ENCODE measurements at places on chromosomes 1 and 21. TPM values are rescaled to one million over a fixed set of nuclear protein-coding genes. Genes with fewer than 3 reads are reported as not detected.

- no peak for DNase-seq
These were observed 33.5 kb downstream of the CYYR1 start for GRCh38 chr21:26539566-26539965.

- DNase-seq = no peak
These were observed 602.7 kb upstream of the NEGR1 start for GRCh38 chr1:72885017-72885416.

GRCh38 chr1:5570931-5571330 lies 421.3 kb downstream of the NPHP4 start:
- no peak for DNase-seq

DNA sequence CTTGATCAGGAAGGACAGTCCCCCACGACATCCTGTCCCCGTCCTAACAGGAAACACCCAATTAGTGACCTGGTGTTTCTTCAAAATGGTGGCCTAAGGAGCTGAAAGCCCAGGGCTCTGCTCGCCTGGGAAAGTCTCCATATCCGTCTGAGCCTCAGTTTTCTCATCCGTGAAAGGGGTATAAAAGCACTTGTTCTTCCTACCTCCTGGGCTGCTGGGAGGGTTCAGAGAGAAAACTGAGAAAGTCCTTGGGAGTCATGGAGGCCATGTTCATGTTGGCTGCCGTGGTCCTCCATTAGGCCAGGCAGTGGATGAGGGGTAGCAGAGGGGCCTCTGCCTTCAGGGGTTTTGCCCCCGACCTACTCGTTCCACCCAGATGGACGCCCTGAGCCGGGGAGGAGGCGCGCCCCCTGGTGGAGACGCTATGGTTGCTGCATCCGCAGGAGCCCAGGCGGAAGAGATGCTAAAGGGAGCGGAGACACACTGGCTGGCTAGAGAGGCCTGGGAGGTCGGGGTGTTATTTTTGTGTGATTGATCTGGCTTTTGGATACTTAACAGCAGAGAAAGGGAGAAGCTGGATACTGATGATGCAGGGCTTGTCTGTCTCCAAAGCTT lies 113.5 kb downstream of the PRDM2 start:
- no peak for DNase-seq

GRCh38 chr1:233368106-233368788 lies 40.7 kb downstream of the MAP3K21 start:
- DNase-seq = no peak

GRCh38 chr21:36927719-36928117 lies 38.8 kb downstream of the HLCS start:
- peak; percentile 80 for DNase-seq

- DNase-seq = no peak
These were observed 5.2 kb downstream of the LRRC7 start for GRCh38 chr1:69572921-69573320.

DNA sequence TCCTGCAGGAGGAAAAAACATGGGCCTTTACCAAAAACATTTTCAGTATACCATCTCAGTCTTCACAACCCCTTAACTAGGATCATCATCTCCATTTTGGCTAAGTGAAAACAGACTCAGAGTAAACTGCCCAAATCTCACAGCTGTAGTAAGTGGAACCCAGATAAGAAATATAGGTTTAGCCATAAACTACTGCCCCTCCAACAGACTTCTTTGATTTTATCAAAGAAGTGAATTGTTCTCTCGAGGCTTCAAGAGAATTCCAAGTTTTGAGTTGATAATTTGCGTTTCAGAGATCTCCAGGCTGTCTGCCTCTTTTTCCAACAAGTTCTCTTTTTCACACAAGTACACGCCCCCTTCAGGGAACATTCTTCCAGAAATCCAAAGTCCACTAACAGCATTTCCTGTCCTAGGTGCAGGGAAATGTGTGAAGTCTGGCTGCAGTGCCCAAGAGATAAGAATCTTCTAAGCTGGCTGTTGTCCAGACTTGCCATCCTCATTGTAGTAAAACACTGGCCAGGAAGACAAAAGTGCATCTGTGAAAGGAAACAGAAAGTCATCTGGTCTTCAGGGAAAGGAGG lies 30.8 kb downstream of the RNF19B start:
- DNase-seq = no peak

DNA sequence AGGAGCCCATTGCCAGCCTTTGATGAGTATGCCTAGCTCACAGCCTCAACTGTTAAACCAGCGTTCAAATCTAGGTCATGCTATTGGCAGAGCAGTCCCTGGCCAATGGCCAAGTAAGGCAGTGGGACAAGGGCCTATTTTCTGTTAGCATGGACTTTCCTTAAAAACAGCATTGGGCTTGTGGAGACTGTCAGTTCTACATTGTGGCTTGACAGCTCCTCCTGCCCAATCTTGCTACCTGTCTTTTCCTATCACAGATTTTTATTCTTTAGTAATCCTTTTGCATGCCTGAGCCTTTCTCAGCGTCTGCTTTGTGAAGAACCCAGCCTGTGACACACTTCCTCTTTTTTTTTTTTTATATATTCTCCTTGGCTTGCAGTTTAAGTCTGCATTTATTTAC lies 56.4 kb downstream of the DIP2A start:
- DNase-seq = peak; percentile 72

DNA sequence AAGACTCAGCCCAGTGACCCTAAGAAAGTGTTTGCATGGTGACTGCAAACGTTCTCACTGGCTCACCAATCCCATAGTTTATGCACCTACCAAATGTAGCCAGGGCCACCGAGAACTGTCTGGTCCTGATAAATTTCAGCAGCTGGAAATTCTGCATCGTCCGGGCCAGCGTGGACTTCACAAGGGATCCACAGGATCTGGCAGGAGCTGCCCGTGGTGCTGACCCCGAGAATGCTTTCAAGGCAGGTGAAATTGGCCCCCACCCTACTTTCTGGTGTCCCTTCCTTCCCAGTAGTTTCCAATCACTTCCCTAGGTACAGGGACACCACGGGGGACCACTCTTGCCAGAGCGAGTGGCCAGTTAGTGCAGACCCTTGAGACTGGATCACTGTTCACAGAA lies 26.2 kb downstream of the UBASH3A start:
- no peak for DNase-seq

GRCh38 chr1:220316305-220316704 lies 44.1 kb upstream of the RAB3GAP2 start:
- no peak for DNase-seq

DNA sequence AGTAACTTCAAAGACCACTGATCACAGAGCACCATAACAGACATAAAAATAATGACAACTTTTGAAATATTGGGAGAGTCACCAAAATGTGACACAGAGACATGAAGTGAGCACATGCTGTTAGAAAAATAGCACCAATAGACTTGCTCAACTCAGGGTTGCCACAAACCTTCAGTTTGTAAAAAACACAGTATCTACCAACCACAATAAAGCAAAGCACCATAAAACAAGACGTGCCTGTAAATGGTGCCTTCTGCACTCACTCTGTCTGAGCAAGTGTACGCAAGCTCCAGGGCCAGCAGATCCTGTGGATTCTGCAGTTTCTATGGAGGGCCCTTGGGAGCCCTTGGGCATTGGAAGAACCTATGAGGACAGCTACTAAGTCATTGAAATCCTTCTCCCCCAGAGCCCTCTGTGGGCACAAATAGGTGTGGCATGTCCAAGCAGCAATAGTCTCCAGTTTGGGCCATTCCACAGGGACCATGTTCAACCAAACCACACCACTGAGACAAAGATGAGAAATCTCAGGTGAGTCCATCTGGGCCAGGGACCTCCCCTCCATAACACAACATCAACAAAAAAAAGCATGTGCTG lies 116.9 kb upstream of the RAB4A start:
- no peak for DNase-seq

GRCh38 chr1:17797478-17797877 lies 42.3 kb downstream of the ACTL8 start:
- no peak for DNase-seq

DNA sequence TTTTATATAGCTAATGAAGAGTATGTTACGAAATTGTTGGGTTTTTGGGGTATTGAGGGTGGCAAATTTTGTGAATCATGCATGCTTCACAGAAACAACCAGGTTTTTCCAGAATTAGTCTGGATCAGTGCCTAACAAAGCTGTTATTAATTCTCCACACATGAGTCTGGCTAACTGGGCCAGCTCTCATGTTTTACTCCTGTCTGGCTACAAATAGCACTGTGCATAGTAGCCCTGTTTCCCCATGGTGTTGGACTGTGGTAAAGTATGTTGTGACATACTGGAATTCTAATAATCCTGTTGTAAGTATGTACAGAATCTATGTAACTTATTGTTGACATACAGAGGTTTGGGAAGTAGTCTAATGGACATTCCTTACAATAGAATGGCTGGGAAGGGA lies 35.8 kb downstream of the S100B start:
- no peak for DNase-seq

DNA sequence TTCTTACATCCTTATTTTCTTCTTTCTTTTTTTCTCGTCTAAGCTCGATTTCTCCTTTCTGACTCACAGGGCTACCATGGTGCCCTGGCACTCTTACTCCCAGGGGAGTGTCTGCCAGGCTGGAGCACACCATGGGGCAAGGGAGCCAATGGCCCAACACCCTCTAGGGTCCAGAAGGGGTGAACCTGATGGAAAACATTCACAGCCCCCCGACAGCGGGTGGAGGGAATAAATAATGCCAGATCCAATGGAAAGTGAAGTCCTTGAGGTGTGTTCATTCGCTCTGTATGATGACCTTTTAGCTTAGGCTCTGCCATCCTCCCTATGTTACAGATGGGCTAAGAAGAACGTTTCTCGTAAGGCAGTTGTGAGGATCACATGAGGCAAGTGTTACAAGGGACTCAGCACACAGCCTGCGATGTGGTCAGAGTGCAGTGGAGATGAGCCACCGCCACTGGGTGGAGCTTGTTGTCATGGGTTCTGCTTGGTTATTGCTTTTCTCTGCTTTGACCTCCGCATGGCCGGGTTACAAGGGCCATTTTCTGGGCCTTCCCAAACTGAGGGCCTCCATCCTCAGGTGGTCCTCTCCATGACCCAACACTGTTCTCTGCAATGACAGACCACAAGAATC lies 3.5 kb upstream of the FCMR start:
- DNase-seq = no peak

DNA sequence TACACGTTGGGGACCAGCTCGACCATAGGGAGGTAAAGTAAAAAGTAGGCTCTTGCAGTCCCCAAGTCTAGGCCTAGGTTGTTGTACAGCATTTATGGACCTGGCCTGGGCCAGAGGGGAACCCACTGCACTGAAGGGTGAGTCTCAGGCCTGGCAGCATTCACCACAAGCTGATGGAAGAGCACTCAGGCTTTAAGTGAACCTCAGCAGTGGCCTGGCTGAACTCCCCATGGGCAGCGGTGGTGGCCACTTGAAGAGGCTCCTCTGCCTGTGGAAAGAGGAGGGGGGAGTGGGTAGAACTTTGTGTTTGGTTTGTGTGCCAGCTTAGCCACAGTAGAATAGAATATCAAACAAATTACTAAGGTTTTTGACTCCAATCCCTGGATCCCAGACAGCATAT lies 176.2 kb upstream of the PRMT6 start:
- no peak for DNase-seq

DNA sequence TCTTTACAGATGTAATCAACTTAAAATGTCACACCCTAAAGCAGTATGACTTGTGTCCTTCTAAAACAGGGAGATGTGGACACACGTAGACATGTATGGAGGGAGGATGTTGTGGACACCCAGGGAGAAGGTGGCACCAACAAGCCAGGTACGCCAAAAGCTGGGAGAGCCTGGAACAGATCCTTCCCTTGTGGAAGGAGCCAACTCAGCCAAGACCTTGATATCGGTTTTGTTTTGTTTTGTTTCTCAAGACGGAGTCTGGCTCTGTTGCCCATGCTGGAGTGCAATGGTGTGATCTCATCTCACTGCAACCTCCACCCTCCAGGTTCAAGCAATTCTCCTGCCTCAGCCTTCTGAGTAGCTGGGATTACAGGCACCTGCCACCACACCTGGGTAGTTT lies 45.6 kb downstream of the CHAF1B start:
- DNase-seq = no peak

DNA sequence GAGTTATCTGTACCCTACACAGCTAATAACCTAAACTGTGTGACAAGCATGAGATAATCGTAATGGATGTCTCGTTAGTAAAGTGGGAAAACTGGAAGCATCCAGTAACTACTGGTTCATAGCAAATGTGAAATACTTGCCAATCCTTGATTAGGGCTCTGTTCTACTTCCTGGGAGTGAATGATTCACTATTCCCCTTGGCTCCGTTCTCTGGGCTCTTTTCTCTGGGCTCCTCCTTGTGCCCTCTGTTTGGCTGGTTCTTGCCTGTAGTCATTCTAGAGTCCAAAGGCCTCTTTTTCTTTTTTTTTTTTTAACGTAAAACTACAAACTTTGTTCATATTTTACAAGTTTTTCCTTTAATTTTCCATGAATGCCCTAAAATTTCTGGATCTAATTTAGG lies 465.8 kb upstream of the PLXNA2 start:
- DNase-seq = no peak

- DNase-seq = no peak
These were observed 574.9 kb downstream of the PTPRU start for GRCh38 chr1:29811247-29811646.

GRCh38 chr21:36030581-36031189 lies 29.6 kb downstream of the SETD4 start:
- no peak for DNase-seq

DNA sequence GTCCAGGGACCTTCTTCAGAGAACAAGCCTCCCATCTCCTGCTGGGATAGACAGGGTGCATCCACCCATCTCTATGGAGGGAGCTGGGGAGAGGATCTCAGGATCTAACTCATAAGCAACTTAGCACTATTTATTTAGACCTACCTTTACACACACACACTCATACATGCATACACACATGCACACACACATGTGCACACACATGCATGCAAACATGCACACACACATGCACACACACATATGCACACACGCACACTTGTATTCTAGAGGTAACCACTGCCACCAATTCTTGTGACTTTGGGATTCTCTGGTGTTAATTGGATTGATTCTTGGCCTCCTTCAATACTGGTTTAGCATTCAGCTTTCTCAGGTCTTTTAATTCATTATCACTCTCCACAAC lies 9.8 kb downstream of the MT1HL1 start:
- no peak for DNase-seq

HES4 gene
- 27.8 TPM for total RNA-seq

CA6 gene
- not detected for total RNA-seq

SAMD13 gene
- total RNA-seq = 3.0 TPM

PARS2 gene
- 4.7 TPM for total RNA-seq

DNASE2B gene
- total RNA-seq = 0.99 TPM

MFSD2A gene
- total RNA-seq = 1.3 TPM

TRABD2B gene
- total RNA-seq = 1.4 TPM

IGFN1 gene
- not detected for total RNA-seq

SPRR2G gene
- not detected for total RNA-seq

UBIAD1 gene
- 12.8 TPM for total RNA-seq

FCRL2 gene
- not detected for total RNA-seq

GLRX2 gene
- 5.5 TPM for total RNA-seq

All from sigmoid colon (tissue), 7 donors.